ENCODE measurements at places on chromosomes 2 and 18.

DNA sequence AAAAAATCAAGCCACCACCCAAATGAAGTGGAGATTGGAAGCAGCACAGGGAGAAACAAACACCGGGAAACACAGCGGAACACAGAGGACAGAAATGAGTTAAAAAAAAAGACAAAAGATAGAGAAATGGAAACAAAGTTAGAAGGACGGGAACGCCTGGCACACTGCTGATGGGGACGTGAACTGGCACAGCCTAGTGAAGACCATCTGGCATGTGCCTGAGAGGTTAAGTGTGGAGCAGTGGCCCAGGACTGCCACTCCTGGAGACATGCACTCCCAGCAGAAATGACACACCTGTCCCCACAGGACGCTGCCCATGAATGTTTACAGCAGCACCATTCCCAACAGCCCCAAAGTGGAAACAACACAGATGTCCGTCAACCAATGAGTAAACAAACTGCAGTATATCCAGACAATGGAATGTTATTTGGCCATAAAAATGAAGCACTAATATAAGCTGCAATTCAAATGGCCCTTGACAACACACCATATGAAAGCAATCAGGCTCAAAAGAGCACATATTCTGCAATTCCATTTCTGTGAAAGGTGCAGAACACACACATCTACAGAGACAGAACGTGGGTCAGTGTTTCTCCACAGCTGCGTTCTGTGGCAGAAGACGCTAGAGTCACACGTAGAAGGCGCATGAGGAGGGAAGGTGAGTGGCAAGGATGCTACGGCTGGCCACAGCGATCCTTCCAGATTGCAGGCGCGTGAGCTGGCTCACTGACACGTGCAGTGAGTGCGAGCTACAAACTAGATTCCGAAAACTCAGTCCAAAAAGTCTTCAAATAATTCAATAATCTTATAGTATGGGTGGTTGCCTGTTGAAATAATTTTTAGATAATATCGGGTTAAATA is 24.6 kb downstream of the THAP4 start:
- DNase-seq, result no peak

- no peak for DNase-seq
These were observed 25.2 kb upstream of the CASP10 start for GRCh38 chr2:201157694-201158093.

DNA sequence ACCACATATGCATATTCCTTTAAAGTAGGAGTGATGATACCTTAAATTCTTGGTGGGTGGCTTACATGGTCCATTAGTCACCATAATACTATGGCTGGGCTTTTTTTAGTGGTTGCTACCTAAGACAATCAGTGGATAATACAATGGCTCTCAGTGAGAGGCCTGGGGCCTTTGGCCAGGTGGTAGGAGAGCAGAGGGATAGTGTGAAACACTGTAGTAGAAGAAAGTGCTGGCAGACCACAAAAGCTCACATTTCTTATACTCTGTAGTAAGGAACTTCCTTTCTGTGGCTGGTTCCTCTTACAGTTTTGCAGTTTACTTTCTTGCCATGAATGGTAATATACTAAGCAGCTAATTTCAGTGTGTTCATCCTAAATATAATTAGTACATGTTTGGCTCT is 583.5 kb downstream of the XIRP2 start:
- DNase-seq, result no peak

DNA sequence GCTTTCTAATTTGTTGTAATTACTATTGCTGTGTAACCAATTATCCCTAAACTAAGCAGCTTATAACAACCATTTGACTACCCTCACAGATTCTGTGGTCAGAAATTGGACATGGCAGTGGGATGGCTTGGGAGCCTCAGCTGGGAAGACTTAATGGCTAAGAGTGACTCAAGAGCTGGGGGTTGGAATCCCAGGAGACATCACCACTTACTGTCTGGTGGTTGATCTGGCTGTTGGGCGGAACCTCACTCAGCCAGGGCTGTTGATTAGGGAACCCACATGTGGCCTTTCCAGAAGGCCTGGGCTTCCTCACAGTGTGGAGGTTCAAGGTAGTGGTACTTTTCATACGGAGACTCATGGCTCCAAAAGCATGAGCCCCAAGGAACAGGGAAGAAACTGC is 49.8 kb downstream of the E2F6 start:
- no peak for DNase-seq

GRCh38 chr2:72347081-72347480 is 199.4 kb upstream of the CYP26B1 start:
- no peak for DNase-seq

DNA sequence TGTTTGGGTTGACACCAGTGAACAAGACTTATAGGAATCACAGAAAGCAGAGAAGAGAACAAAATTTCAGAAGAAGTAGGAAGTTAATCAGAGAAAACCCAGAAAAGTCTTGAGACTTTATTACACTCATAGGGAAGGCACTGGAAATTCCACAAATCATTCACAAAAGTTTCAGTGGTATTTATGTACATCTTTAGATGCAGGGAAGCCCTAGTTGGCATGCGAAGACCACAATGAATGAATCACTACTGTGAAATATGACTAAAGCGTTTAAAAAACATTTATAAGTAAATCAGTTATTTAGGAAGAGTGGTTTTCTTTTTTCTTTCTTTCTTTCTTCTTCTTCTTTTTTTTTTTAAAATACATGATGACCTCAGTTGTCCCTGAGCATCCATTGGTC is 105.1 kb downstream of the NUP35 start:
- DNase-seq, result no peak
